Thoracic aorta (tissue), 2 donors: ENCODE measurements at places on chromosomes 12 and 14.
A peak's percentile ranks its signal among the peaks of the same experiment; 100 is the strongest.

GRCh38 chr14:34715127-34715863 lies 902 bp upstream of the CFL2 start:
- DNase-seq: no peak

DNA sequence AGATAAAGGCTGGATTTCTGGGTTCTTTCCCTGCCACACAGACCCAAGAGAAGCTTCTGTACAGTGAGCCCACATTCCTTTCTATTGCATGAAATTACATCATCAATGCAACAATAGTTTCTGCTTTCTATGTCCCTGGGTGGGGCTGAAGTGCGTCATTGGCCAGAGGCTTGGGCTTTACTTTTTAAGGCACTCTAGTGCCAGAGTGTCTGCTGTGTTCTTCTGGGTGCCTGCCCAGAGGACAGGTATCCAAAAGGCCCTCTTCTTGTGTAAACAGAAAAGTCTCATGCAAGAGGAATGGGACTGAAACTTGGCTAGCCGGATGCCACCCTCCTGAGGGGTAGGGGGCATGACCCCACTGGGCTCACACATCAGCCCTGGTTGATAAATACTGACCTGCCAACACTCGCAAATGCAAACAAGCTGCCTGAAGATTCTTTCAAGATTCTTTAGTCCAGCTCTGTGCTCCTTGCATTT lies 5.9 kb downstream of the KRT86 start:
- DNase-seq: peak; percentile 17

GRCh38 chr12:17372508-17372907 lies 717.5 kb downstream of the RERGL start:
- DNase-seq: no peak

GRCh38 chr14:38311655-38312054 lies 55.8 kb upstream of the CLEC14A start:
- no peak for DNase-seq

- no peak for DNase-seq
These were observed 37.5 kb upstream of the FZD10 start for GRCh38 chr12:130124605-130125244.

DNA sequence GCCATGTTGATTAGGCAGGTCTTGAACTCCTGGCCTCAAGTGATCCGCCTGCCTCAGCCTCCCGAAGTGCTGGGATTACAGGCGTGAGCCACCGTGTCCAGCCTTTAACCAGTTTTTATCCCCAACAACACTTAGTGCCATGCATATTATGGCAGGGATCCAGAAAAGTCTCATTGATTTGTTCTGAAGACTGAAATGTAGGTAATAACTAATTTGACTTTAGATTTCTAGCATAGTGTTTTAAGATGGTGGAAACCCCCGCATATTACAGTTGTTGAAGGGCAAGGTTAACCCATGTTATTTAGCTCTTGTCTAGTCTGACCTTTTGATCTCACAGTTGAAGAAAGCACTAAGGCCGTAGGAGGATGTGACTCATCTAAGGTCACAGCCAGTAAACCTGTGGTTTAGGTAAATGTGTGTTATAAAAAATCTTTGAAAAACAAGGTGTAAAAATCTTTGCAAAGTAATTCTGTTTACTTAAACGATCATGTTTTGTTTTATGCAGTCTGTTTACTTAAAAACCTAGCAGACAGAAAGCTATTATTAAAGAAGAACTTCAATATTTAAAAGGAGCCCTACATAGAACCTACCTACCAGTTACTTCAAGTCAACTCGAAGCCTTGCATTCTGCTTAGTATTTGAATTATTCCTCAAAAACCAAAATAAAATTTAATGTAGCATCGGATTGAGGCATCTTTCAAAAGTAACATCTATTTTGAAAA lies 24.8 kb downstream of the BICDL1 start:
- DNase-seq: no peak

- DNase-seq: no peak
These were observed 99.0 kb downstream of the SAMD4A start for GRCh38 chr14:54665946-54666345.

DNA sequence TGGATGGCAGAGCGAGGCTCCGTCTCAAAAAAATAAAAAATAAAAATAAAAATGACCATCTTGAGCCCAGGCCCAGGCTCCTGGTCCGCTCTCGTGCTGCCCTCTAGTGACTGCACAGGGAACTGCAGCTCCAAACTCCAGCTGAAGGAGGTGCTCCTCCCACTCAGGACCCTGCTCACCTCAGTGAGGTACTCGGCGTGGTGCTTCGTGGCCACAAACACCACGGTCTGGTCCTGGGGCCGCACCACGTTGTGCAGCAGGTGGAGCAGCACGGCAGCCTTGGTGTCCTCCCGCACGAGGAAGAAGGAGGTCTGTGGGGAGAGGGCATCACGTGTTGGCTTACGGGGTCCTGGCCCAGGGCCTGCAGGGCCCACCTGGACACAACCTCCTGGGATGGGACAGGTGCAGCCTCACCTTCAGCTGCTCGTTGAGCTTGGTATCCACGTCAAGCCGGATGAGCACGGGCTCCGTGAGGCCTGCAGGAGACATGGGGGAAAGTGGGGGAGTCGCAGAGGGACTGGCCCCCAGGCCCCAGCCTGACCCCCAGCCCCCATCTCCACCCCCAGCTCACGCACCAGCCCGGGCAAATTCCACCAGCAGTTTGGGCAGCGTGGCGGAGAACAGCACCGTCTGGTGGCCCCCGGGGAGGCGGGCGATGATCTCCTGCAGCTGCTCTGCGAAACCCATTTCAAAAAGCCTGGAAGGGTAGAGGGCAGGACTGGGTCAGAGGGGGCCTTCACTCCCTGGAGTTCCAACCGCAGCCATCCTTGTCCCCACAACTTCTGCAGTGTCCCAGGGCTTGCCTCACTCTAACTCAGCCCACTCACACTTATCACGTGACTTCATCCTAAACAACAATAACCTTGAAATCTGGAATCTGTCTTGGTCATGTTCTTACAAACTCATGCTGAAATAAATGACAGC lies 10.6 kb downstream of the DDX54 start:
- no peak for DNase-seq

GRCh38 chr12:39541471-39541870 lies 78.1 kb downstream of the ABCD2 start:
- no peak for DNase-seq

- no peak for DNase-seq
These were observed 88.9 kb downstream of the PAWR start for GRCh38 chr12:79601908-79602307.
